Esophagus mucosa (tissue), 1 donor: ENCODE measurements at places on chromosomes 13 and 19. TPM values are rescaled to one million over a fixed set of nuclear protein-coding genes. Genes with fewer than 3 reads are reported as not detected.

The ERICH4 gene
- not detected for total RNA-seq

GRCh38 chr19:38004521-38005223 lies 97.7 kb downstream of the SIPA1L3 start:
- peak; percentile 97 for ATAC-seq

- ATAC-seq, result no peak
These were observed 29.4 kb upstream of the TFDP1 start for GRCh38 chr13:113555141-113555540.

DNA sequence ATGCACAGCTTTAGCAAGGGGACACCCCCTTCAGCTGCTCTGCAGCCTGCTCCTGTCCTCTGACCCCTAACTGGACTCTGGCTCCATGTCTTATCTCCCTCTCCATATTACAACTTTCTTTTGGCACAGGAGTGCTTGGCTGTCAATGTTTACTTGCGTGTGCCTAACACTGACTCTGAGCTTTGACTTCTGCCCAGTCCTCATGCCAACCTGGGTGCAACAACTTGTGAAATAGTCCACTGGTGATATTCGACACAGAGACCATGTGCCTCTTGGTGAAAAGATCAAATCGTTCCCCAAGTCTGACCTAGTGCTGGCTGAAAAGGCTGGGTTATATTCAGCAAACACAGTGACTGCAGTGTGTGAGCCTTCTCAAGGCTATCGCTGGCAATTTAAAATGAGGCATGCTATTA lies 34.1 kb upstream of the KLF12 start:
- ATAC-seq, result no peak

DNA sequence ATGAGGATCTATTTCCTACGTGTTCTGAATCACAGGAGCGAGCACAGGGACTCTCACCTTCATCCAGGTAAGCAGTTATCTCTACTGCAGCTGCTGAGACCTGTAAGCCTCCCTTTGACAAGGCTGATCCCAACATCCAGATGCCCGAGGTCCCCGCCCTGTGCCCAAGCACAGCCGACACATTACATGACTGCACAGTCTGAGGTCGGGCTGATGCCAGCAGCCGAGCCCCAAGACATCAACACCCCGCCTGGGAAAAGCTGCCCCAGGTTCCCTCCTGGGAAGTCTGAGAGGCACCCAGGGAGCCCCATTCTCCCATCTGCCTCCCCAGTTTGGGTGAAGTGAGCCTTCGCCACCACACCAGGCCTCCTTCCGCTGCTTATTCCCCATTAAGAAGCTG lies 95.9 kb downstream of the COL4A1 start:
- no peak for ATAC-seq

GRCh38 chr19:51493776-51494175 lies 7.8 kb downstream of the SIGLEC12 start:
- no peak for ATAC-seq

- peak; percentile 87 for ATAC-seq
These were observed at the start of gene PTOV1 for GRCh38 chr19:49850487-49851342. PTOV1 (plus strand) TSS chr19:49851159.
